Lung (tissue), 17 donors: ENCODE measurements at places on chromosomes 3 and 15. TPM values are rescaled to one million over a fixed set of nuclear protein-coding genes. Genes with fewer than 3 reads are reported as not detected.

DNA sequence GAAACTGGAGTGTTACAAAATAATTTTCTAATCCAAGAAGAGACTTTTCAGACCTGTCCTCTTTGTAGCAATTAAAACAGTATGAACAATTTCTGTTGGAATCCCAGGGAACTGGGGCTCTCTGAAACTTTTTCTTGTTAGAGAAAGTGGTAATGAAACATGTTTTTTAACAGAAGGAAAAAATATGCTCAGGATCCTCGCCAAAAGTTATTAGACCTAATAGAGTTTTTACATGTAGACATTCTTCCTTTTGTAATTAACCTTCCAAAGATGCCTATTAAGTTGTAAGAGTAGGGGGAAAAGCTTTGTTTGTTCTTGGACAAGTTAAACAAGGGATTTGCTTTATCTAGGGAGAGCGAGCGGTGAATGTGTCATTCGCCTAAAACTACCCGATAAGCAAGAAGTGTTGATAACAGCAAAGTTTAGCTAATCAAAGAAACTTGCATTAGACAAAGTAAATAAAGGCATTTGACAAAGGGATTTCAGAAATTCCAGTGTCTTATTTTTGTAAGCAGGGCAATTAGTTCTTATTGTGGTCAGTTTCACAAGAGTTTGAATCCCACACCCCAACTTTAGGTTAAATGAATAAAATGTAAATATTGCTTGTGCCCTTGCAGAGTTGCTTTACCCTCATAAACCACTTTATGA, 2.3 kb downstream of the RARB start:
- no peaks in the 10 kb centered on the region for H3K27me3 ChIP-seq
- no peak overlapping the region for H3K4me3 ChIP-seq
- no peak for DNase-seq
- H3K36me3 ChIP-seq, result no peaks in the 10 kb centered on the region
- H3K4me1 ChIP-seq, result peaks cover 2% of the 10 kb centered on the region
- peak overlapping the region; percentile 98 for H3K27ac ChIP-seq

- peaks cover 10% of the 10 kb centered on the region for H3K4me1 ChIP-seq
- H3K27ac ChIP-seq, result no peak overlapping the region
- no peak overlapping the region for H3K4me3 ChIP-seq
- DNase-seq, result no peak
- H3K27me3 ChIP-seq, result no peaks in the 10 kb centered on the region
Observed at GRCh38 chr15:95872366-95872771, 458.1 kb upstream of the NR2F2 start.

DNA sequence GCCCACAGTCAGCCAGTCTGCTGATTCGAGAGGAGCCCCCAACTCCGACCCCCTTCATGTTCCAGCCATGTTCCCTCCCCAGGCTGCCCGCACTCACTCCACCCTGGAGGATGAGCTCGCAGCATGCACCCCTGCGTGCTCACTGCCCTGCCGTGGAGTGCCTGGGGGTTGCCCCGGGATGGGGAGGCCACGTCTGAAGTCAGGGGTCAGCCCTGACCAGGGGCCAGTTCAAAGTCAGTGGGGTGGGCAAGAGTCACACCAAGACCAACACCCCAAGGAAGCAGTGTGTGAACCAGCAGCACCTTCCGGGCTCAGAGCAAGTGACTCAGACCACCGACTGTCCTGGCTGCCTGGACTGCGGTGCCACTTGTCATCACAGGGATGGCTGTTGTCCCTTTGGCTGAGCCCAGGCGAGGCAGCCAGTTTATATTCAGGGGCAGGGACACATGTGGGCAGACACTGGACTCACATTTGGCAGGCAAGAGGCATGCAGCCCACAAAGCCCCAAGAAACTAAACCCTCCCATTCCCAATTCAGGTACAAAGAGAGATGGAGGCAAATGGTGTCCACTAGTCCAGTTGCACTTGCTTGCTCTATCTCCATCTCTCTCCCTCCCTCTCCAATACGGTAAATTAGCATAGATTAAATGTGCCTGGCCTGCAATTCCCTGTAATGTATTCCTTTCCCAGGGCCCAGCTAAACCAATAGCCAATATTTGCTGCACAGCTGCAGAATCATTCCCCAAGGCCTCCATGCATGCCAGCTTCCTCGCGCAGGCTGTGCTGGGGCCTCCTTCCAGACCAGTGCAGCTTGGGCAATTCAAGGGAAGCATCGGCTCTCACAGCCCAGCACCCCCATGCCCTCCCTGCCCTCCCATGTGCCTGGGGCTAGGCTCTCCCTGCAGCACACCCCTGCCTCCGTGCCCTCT, 135.7 kb upstream of the IQSEC1 start:
- H3K36me3 ChIP-seq, result no peaks in the 10 kb centered on the region
- no peak overlapping the region for H3K4me3 ChIP-seq
- peaks cover 3% of the 10 kb centered on the region for H3K27me3 ChIP-seq
- H3K27ac ChIP-seq, result no peak overlapping the region
- no peaks in the 10 kb centered on the region for H3K4me1 ChIP-seq
- DNase-seq, result no peak

DNA sequence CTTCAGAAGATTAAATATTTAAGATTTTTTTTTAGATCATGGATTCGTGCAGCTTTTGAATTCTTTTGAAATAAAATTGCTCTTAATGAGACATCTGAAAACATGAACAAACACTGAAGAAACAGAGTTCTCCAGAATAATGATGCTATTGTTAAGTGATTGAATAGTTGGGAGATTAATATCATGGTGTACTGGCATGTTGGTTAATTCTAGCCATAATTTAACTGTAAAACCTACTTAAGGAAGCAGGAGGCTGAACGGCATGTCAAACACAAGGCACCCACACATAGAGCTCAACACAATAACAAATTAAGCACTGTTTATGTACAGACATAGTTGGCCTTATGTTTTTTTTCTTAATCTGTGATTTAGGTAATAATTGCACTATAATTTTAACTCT, 185.6 kb downstream of the RBMS3 start:
- no peaks in the 10 kb centered on the region for H3K27me3 ChIP-seq
- H3K4me1 ChIP-seq, result peaks cover 9% of the 10 kb centered on the region
- H3K4me3 ChIP-seq, result no peak overlapping the region
- H3K27ac ChIP-seq, result no peak overlapping the region
- H3K36me3 ChIP-seq, result no peaks in the 10 kb centered on the region

DNA sequence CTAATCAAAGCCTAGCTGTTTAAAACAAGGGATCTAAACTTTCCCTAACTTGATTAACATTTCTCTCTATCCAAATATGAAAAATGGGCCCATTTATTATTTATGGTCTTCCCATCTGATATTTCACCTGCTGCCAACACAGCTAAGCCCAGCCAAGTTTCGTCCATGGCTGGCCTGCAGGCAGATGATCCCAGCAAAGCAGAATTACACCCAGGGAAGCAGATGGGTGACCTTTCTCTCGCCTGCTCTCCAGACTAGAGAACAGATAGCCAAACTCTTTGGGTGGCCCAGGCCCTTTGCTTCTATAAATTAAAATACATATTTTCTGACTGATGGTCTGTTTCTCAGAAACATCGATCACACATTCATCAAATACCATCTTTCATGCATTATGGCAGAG, 1038.8 kb downstream of the AGBL1 start:
- H3K4me1 ChIP-seq, result peaks cover 10% of the 10 kb centered on the region
- peak; percentile 53 for DNase-seq
- H3K27ac ChIP-seq, result no peak overlapping the region
- no peaks in the 10 kb centered on the region for H3K36me3 ChIP-seq
- H3K27me3 ChIP-seq, result no peaks in the 10 kb centered on the region

- peak; percentile 29 for DNase-seq
- no peak overlapping the region for H3K4me3 ChIP-seq
- H3K4me1 ChIP-seq, result peaks cover 24% of the 10 kb centered on the region
- no peaks in the 10 kb centered on the region for H3K36me3 ChIP-seq
Observed at GRCh38 chr3:153749070-153749610, 372.1 kb upstream of the ARHGEF26 start.

GRCh38 chr15:91521996-91522395, 331.5 kb upstream of the SLCO3A1 start:
- H3K36me3 ChIP-seq, result no peaks in the 10 kb centered on the region
- DNase-seq, result no peak
- peaks cover 4% of the 10 kb centered on the region for H3K4me1 ChIP-seq
- no peak overlapping the region for H3K4me3 ChIP-seq

DNA sequence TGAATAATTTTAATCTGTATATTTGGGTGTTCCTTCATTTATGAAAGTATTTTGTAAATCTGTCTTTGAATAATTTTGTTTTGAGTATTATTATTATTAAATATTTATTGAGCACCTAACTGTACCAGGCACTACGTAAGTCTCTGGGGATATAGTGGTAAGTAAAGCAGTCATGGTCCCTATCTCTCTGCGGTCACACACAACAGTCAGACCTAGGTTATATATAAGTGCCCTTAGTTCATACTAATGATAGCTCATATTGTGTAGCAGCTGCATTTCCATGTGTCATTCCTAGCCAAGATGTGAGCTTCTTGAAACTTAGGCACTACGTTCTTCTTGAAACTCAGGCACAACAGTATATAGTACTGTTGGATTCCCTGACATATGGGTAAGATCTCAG, 12.4 kb downstream of the NKTR start:
- no peak for DNase-seq
- peaks cover 4% of the 10 kb centered on the region for H3K4me1 ChIP-seq
- no peak overlapping the region for H3K4me3 ChIP-seq

- no peaks in the 10 kb centered on the region for H3K36me3 ChIP-seq
- H3K27me3 ChIP-seq, result no peaks in the 10 kb centered on the region
- no peak overlapping the region for H3K27ac ChIP-seq
- H3K4me1 ChIP-seq, result no peaks in the 10 kb centered on the region
- no peak for DNase-seq
- no peak overlapping the region for H3K4me3 ChIP-seq
Observed at GRCh38 chr3:55341502-55342031, 145.5 kb downstream of the WNT5A start.

DNA sequence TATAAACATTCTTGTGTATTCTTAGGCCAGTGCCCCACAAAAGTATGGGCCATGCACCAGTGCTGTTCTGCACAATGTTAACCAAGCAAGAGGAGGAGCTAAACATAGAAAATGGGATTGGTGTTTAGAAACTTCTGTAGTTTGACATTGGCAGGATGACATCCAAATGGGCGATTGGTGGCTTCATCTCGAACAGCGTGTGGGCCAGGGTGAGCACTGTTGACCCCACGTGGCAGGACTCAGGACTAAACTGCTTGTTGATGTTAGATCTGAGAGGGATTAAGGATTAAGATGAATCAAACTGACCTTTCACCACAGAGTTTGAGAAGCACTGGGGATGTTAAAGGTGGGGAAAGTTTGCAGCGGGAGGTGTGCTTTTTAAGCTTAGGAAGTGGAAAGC, 31.9 kb downstream of the ZNF710 start:
- peaks cover 23% of the 10 kb centered on the region for H3K4me1 ChIP-seq
- no peak overlapping the region for H3K4me3 ChIP-seq
- DNase-seq, result no peak

DNA sequence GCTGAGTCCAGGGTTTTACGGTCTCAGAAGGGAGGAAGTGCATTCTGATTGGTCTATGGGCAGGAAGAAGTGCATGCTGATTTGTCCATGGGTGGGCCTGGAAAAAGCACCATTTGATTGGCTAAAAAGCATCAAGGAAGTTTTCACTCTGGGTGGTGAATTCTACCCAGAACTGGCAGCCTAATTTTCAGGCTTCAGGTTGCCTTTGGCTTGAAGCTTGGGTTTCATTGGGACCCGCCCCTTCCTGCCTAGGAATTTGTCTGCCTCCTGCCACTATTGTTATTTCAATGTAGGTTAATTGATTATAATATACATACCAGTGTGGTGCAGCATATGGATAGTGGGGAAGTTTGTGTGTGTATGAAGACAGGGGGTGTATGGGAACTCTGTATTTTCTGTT, 1355.9 kb downstream of the SI start:
- no peaks in the 10 kb centered on the region for H3K36me3 ChIP-seq
- no peak for DNase-seq
- no peaks in the 10 kb centered on the region for H3K27me3 ChIP-seq
- no peak overlapping the region for H3K27ac ChIP-seq
- H3K4me3 ChIP-seq, result no peak overlapping the region
- no peaks in the 10 kb centered on the region for H3K4me1 ChIP-seq

DNA sequence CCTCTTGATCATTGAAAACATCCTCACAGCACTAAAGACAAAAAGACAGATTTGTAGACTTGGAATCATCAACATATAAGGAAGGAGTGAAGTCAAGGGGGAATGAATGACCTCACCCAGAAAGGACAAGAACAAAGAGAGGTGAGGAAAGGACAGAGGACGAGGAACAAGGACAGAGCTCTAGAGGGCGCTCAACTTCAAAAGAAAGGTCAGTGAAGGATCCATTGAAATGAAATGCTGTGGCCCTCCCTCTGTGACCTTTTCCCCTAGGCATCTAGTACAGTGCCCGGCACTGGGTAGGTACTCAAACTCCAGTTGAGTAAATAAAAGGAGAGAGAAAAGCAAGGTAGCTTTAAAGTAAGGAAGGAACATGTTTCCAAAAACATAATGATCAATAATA, 2.6 kb downstream of the ATP8B4 start:
- DNase-seq, result no peak
- H3K4me1 ChIP-seq, result no peaks in the 10 kb centered on the region
- H3K4me3 ChIP-seq, result no peak overlapping the region
- no peak overlapping the region for H3K27ac ChIP-seq
- H3K27me3 ChIP-seq, result peaks cover 4% of the 10 kb centered on the region

DNA sequence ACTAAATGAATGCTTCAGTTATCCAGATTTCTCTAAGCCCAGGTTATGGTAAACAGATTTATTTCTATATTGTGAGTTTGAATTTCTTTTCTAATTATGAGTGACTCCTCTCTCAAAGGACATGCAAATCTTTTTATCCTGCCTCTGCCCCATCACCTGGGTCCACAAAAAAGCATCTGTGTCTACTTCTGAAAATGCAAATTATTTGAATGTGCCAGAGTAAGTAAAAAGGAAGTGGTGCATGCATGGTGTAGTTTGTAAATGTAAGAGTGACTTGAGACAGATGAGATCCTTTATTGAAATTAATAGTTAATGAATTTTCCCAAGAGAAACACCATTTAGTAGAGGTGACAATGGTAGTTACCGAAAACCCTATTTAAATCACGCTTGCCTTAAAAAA, 26.9 kb downstream of the MCTP2 start:
- no peaks in the 10 kb centered on the region for H3K27me3 ChIP-seq
- no peak overlapping the region for H3K4me3 ChIP-seq
- H3K36me3 ChIP-seq, result no peaks in the 10 kb centered on the region
- H3K4me1 ChIP-seq, result peaks cover 1% of the 10 kb centered on the region
- no peak for DNase-seq

Gene ZIC1
- polyA plus RNA-seq, result 0.10 TPM

Gene ARPIN
- polyA plus RNA-seq, result 9.0 TPM

Gene MITF
- polyA plus RNA-seq, result 5.0 TPM

Gene DUOXA1
- polyA plus RNA-seq, result 129 TPM

Gene SH2D7
- not detected for polyA plus RNA-seq

Gene PLS1
- 13.3 TPM for polyA plus RNA-seq

Gene MORC1
- polyA plus RNA-seq, result not detected
